ENCODE measurements at places on chromosomes 11 and 22. TPM values are rescaled to one million over a fixed set of nuclear protein-coding genes. Genes with fewer than 3 reads are reported as not detected.

The OR4C15 gene
- total RNA-seq = not detected

The GLYAT gene
- total RNA-seq = 0.34 TPM

The SLC25A22 gene
- 4.4 TPM for total RNA-seq

The DRICH1 gene
- not detected for total RNA-seq

The MS4A12 gene
- total RNA-seq = not detected

The MRGPRX3 gene
- not detected for total RNA-seq

The PHF21A gene
- total RNA-seq = 37.0 TPM

The DEUP1 gene
- not detected for total RNA-seq

- DNase-seq = no peak
Observed at GRCh38 chr22:45756558-45756957, 84.9 kb downstream of the ATXN10 start.

- no peak for DNase-seq
Observed at GRCh38 chr22:48757581-48757980, 1070.1 kb downstream of the BRD1 start.

- DNase-seq = peak; percentile 55
Observed at GRCh38 chr11:64164392-64165312, 1.3 kb downstream of the MACROD1 start.

DNA sequence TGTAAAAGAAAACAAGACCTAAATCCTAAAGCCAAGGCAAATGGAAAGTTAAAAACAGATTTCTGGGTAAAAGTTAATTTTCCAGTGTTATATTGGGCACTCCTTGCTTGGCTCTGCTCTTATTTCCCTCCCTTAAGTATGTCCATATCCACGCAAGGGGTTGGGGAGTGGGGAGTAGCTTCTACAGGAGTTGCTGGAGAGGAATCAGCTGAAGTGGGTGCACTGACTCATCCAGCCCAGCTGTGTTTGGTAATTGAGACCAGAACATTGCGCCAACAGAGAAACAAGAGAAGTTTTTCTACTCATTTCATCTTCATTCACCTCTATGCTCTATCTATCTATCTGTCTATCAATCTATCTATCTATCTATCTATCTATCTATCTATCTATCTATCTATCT lies 298.4 kb upstream of the PDGFD start:
- peak; percentile 26 for DNase-seq

- DNase-seq = no peak
Observed at GRCh38 chr22:17779286-17780115, 5.2 kb upstream of the BID start.

DNA sequence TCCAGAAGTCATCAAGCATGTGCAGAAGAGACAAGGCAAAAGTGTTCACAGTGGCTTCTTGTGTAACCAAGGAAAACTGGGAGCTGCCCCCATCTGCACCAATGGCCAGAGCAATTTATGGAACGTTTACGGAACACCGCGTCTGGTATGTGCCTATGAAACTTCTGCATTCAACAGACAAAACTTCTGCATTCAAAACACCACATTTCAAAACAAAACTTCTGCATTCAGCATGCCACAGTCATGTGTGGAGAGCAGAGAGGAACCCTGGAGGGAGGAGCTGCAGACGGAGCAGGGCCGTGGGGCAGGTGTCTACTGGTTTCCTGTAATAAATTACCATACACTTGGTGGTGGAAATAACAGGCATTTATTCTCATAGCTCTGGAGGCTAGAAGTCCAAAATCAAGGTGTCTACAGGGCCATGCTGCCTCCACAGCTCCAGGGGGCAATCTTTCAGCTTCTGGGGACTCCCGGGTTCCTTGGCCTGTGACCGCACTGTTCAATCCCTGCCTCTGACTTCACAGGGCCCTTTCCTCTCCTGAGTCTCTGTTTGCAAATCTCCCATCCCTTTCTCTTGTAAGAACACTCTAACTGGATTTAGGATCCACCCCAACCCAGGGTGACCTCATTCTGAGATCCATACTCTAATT lies 32.2 kb downstream of the RPL3 start:
- DNase-seq = no peak

DNA sequence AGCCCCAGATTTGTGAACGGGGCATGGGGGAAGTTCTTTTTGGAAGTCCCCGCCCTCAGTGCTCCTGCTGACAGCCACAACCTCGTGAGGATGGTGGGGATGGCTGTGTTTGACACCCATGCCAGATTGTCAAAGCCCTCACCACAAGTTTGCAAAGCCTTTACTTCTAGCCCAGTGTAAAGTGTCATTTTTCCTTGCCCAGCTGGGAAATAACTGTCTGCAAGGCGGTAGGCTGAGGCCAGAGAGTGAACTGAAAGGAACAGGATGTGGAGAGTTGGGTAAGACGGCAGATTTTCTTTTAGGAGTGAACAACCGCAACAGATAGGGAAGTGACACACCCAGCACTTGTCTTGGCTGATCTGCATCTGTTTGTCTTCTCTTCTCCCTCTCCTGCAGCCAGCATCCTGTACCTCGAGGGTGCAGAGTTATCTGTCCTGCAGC lies 13.6 kb downstream of the IL17RA start:
- DNase-seq = no peak

- DNase-seq = no peak
Observed at GRCh38 chr11:102626676-102627075, 1.5 kb upstream of the MMP20 start.

DNA sequence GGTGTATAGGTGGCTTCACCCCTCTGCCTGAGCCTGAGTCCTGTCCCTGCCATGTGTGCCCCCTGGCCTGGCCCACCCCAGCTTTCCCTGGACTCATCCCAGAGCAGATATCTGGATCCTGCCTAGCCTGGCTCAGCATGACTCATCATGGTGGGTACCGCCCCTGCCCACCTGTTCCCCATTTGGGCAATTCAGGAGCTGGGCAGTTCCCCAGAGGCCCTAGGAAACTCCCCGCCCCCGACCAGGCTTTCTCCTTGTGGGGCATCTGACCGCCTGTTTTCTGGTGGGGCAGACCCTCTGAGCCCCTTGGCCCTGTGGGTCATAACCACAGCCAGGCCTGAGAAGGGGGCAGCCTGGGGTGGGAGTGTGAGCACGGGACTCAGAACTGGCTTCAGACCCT lies 4.4 kb downstream of the TSPO start:
- no peak for DNase-seq

GRCh38 chr22:37734964-37735451 lies 38.2 kb downstream of the TRIOBP start:
- DNase-seq = peak; percentile 53

DNA sequence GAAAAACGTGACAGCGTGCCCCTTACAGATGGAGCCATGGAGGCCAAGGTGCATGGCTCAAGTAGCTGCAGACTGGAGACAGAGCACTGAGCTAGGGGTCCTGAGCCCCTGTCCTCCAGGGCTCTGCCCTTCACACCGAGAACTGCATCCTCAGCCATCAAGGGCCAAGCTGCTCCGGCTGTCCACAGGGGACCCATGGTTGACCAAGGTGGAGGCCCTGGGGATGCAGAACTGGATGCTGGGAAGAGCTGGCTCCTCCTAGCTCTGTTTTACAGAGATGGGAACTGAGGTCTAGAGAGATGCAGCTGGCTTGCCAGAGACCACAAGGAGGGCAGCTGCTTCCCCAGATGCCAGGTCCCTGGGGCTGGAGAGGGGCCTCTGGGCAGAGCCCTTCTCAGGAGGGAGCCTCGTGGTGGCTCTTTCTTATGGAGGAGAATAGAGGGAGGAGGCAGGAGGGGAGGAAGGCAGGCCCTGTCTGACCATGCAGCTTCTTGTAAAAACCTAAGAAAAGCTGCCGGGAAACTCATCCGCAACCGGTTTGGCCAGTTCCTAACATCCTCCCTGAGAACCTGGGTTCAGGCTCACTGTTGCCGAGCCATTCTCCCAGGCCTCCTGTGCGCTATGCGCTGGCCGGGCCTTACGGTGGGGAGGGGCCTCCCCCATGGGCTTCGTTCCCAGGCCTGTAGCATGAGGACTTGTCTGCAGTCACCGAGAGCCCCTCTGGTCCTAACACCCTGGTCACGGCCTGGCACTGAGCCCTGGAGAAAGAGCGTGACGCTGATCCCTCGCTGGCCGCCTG lies 80.6 kb downstream of the WNT7B start:
- peak; percentile 20 for DNase-seq

DNA sequence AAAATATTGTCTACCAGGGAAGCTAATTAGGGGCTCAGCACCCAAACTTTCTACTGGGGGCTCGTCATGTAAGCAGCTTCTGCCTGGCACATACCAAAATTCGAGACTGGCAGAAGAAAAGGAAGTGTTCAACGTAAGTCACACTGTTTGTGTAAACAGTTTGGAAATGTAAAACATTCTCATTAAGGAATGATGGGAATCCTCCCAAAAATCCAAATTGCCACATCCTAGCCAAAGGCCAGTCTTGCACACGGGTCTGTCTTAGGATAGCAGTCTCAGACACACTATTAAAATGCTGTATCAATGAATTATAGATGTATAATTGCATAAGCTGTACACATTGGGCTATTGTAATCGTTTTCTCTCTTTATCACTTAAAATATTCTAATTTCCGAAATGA lies 28.9 kb downstream of the CUL5 start:
- DNase-seq = no peak

DNA sequence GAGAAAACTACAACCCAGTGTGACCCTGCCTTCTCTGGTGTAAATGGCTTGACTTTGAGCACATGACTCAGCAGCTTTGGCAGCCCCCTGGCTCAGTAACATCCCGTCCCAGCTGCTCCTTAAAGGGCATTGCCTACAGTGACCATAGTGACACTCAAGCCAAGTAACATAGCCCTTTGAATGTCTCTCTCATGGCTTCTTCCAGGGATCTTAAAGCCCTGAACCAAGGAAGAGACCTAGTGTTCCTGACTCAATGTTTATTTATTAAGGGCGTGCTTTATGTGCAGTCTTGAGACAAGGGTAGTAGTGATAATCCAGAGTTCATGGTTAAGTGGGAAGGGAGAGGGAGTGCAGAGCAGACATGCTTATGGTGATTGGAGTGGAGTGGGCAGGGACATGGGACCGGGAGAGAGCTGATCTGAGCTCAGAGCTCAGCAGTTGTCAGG lies 125.7 kb downstream of the PARVA start:
- peak; percentile 54 for DNase-seq

- DNase-seq = no peak
Observed at GRCh38 chr11:7600205-7600775, 73.0 kb downstream of the CYB5R2 start.

DNA sequence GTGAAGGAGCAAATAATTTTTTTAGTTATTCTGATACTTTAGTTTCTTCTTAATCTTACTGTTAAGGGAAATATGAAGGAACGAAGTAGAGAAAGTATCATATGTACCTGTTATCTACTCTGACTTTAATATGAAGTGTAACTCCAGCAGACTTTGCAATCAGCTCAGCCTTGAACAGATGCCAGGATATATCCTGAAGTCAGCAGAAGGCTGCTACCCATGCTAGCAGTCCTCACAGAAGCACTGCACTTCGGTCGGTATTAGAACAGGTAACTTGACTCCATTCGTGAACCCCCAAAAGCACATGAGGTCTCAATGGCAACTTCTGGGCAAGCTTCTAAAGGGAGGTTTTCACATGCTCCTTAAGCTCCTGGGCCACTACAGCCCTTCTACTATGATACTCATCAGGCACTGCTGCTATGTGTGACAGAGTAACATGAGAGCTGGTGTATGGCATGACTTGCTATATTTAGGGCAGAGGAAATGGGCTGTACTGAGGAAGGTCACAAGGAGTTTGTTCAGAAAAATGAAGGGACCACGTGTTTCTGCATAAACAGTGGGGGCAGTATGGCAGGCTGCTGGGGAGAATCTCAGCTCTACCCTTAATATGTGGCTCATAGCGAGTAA lies 344.1 kb downstream of the SOX6 start:
- no peak for DNase-seq

GRCh38 chr22:49278340-49278739 lies 549.3 kb downstream of the BRD1 start:
- DNase-seq = no peak

GRCh38 chr11:57340039-57340615 lies 2.0 kb downstream of the P2RX3 start:
- no peak for DNase-seq

- DNase-seq = no peak
Observed at GRCh38 chr11:116255321-116255953, 517.4 kb downstream of the BUD13 start.

DNA sequence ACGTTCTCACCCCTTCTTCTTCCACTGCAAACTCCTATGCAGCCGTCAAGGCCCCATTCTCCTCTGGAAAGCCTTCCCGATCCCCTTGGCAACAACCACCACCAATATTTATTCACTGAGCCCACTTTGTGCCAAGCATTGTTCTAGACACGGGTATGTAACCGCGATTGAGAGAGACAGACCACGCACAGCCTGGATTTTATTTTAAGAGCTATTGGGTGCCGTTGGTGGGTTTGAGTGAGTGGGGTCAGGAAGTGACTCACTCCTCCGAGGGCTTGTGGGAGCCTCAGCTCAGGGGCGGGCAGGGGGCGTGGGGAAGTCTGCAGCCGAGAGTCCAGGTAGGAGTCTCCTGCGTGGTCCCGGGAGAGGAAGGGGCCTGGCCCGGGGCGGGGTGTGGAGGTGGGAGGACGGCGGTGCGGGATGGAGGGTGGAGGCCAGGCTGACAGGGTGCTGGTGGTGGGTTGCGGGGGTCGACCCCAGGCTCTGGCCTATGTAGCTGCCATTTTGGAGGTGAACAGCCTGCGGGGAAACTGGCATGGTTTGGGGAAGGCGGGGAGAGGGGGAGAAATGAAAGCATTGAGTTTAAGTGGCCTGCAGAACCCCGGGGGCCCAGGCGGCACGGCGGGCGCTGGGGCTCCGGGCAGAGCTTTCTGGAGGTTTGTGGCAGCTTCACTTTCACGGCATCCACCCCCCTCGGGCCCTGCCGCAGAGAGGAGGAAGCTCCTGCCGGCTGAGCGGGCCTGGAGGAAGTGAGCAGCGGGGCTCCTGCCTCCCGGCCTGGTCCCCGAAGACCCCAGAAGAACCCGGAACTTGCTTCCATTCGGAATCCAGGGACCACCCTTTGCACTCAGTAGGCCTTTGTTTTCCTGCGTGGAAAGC lies 547 bp downstream of the PARVG start:
- DNase-seq = no peak

- no peak for DNase-seq
Observed at GRCh38 chr11:67648140-67648795, 2.3 kb downstream of the ACY3 start.

DNA sequence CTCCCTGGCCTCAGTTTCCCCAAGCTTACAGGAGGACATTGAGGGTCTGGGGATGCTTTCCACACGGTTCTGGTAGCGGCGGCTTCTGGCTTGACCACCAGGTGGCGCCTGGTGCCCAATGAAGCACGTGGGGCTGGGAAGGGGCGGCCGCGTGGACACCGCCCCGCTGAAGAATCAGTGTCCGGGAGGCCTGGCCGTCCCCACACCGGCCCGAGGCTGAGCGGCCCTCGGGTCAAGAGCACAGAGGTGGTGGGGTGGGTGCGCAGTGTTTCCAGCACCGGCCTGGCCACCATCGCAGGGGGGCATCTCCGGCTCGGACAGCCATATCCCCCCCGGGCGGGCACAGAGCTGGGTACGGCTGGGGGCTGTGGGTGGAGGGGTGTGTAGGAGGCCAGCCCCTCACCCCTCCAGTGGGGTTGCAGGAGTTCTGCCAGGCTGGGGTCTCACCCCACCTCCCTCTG lies 27.8 kb upstream of the PPARA start:
- DNase-seq = peak; percentile 92
